Hepatic stellate cell (primary cell): ENCODE measurements at places on chromosomes 3 and 15.

DNA sequence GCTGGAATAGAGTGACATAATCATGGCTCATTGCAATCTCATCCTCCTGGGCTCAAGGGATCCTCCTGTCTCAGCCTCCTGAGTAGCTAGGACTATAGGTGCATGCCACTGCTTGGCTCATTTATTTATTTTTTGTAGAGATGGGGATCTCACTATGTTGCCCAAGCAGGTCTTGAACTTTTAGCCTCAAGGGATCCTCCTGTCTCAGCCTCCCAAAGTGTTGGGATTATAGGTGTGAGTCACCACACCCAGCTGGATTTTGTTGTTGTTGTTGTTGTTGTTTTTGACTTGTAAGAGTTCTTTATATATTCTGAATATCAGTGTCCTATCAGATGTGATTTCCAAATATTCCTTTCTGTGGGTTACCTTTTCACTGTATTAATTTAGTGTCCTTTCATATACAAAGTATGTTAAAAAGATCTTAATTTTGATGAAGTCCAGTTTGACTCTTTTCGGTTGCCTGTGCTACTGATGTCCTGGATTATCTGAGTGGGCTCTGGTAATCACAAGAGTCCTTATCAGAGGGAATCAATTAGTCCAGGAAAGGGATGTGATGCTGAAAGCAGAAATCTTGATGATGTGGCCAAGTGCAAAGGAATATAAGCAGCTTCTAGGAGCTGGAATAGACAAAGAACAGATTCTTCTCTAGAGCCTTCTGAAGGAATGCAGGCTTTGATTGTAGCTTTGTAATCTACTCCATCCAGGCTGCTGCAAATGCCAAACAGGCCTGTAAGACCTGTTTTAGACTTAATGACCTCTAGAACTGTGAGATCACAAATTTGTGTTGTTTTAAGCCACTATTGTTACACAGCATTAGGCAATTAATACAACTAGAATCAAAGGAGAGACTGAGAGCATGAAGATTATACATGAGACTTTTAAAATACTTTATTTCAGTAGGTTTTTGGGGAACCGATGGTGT, 30.2 kb downstream of the NCK1 start:
- DNase-seq, result no peak

- DNase-seq, result no peak
These were observed 137.7 kb upstream of the KLHL25 start for GRCh38 chr15:85932391-85932790.

DNA sequence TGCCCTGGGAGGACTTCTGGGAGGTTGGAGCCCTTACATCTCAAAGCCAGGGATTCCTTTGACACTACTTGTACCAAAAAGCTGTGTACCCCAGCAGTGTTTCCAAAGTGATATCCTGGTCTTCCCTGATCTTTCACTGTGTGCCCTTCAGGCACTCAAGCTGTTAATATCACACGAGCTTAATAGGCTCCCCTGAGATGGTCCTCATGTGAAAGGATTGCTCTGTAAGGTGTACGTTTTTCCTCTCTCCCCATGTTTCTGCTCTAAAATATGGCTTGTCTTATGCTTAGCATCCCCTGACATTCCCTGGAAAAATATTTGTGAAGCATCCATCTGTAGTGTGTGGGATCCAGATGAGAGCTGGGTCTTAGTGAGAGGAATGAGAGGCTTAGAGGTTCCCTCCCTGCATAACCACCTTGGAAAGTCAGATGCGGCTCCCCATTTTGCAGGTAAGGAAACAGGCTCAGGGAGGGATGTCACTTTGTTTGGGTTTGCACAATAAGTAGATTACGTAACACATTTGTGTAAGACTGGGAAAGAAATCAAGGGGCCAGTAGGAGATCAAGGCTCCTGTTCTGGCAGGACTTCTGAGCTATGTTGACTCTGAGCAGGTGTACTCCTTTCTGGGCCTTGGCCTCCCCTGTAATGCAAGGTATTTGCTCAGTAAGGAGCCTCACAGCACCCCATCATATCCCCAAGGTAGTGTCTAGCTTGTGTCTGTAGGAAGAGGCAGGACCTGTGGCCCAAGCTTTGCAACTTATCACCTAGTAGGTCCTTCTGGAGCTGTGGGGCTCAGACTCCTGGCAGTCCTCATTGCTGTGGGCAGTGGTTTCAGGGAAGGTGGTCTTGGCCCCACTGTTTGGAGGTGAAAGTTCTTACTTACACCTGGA, 667 bp upstream of the ACOX2 start:
- DNase-seq, result no peak

GRCh38 chr15:101176625-101177024, 75.2 kb downstream of the CHSY1 start:
- no peak for DNase-seq

GRCh38 chr15:98804057-98804380, 155.7 kb downstream of the IGF1R start:
- DNase-seq, result no peak
